ENCODE measurements at places on chromosomes 2 and 18.

DNA sequence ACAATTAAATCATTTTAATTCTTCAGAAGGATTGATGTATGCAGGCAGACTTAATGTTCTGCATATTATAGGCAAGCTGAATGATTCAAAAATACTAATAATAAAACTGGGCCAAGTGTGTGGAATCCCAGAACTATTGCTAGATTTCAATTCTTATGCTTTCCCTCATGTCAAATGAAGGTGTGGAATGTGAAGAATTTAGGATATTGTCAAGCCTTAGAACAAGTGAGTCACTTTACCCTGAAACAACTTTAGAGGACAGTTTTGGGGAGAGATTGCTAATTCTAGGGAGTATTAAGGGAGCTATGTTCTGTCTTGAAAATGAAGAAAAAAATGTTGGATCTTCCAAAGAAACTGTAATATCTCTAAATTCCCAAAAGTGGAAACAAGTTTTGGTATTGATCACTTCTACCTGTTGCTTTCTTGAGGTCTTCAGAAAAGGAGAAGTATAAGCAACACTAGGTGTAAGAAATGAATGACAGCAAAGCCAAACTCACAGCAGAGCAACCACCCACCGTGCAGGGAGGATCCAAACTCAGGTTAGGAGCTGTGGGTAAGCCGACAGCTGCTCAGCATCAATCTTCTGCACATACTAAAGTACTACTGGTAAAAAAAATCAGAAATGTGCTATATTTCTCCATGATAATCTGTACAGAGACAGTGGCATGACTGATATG lies 818.1 kb downstream of the SLC4A3 start:
- no peak for DNase-seq

GRCh38 chr2:232523682-232524597 lies 2.0 kb upstream of the CHRND start:
- DNase-seq: no peak

- DNase-seq: no peak
These were observed 48.3 kb upstream of the NRP2 start for GRCh38 chr2:205633994-205634393.

- no peak for DNase-seq
These were observed 10.9 kb downstream of the RBMS1 start for GRCh38 chr2:160482673-160483072.

DNA sequence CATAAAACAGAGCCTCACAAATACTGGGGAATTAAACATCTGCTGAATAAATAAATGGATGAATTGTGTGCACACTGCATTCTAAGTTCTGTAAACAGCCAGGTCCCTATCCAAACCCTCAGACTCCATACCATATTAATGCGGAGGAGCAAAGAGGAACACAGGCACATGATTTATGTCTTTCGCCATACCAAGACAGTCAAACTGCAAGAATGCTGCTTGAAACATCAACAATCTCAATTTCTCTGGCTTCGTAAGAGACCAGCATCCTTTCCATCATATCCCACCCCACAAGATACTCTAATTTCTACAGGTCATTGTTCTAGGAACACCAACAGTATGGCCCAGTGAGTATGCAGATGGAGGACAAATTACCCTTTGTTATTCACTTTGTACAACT lies 15.0 kb downstream of the KANSL3 start:
- DNase-seq: no peak

DNA sequence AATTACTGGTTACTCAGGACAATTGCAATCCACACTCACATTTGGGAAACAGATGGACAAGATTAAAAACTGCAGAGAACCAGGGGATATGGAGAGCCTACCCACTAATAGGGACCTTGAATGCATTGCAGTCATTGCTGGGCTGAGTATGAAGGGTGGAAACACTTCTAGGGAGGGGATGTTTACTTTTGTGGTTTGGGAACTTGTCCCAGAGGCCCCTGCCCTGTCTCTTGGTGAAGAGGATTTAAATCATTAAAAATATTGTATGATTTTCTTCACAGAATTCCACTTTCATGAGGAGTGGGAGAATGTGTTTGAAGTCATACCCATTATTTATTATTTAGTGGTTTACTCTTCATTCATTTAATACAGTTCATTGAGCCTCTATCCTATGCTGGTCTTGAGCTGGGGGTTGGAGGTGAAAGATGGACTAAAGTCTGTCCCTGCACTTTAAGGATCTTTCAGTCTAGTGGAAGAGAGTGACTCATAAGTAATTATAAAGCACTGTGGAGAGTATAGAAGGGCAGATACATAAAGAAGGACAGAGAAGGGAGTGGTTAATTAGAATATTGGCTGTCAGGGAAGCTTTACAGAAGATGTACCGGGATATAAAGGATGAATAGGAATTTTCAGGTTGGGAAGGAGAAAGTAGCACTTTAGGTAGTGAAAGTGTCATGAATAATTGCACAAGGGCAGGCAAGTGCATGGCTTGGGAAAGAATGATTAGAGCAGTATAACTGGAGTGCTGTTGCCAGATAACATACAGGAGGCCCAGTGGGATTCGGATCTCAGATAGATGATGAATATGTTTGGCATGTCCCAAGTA lies 313.4 kb downstream of the LPIN1 start:
- no peak for DNase-seq

- no peak for DNase-seq
These were observed 12.2 kb downstream of the LPIN1 start for GRCh38 chr2:11758647-11759046.

DNA sequence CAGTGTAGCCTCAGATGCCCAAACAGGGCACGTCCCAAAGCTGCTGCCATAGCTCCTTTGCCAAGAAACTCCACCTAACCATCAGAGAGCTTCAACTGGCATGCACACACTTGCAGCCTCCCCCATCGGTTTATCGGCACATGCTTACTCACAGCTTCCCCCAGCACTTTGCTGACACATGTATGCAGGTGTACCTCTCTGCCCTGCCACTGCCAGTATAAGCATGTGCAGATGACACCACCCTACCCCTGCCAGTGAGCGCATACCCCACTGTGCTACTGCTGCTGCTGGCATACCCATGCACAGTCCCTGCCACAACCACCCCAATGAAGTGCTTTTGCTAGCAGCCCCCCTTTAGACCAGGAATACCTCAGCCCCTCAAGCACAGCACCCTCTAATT lies 1231.0 kb downstream of the DSC3 start:
- no peak for DNase-seq

DNA sequence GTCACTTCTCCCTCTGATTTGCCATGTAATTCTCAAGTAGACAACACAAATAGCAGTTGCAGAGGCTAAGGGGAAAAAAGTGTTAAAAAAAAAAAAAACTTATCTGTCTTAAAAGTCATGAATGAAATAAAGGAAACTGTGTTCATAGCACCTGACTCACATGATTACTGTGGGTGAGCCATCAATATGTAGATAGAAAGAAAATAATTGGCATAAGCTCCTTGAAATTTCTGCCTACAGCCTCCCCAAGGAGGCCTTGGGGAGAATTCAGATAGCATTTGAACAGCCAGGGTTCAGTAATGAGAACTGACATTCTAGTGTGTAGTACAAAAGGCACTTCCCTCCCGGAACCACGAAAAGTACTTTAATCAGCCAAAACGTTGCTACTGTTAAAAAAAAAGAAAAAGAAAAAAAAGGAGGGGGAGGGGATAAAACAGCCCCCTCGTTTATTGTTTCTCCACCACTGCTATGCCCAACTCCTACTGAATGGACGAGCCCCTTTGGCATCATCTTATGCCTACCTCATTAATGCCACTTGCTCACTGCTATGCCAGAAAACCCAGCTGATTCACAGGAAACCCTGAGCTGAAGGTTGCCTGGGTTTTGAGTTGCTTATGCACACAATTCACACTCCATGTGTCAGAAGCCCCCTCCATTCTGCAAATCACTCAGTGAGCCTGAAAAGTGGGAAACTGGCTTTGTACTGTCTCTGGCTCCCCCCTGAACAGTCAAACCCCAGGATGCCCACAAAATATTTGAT lies 65.5 kb upstream of the KLF7 start:
- DNase-seq: no peak

- no peak for DNase-seq
These were observed 25.6 kb downstream of the DNMT3A start for GRCh38 chr2:25316101-25316500.

GRCh38 chr18:5964996-5965395 lies 69.7 kb upstream of the TMEM200C start:
- no peak for DNase-seq

- DNase-seq: no peak
These were observed 569.3 kb downstream of the TNS1 start for GRCh38 chr2:217433522-217433921.

DNA sequence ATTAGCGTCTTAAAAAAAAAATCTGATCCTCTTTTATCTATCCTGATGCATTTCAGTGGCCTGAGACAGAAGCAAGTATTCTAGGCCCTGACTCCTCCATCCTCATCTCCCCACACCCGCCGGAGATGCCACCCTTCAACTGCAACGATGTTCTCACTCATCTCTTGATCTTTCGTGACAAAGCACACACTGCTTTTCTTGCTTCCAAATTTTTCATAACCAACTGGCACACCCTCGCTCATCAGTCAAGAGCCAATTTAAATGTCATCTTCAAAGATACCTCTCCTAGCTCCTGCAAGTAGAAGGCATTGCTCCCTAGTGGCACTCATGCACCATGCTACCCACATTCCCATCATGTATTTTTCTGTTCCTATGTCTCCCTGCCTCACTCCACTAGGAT lies 115.0 kb downstream of the STK39 start:
- no peak for DNase-seq

GRCh38 chr2:170928036-170928823 lies 823 bp upstream of the GORASP2 start:
- no peak for DNase-seq

- DNase-seq: no peak
These were observed 440.2 kb upstream of the ST6GAL2 start for GRCh38 chr2:107325981-107326786.

GRCh38 chr2:12262681-12263436 lies 453.9 kb upstream of the TRIB2 start:
- DNase-seq: no peak

DNA sequence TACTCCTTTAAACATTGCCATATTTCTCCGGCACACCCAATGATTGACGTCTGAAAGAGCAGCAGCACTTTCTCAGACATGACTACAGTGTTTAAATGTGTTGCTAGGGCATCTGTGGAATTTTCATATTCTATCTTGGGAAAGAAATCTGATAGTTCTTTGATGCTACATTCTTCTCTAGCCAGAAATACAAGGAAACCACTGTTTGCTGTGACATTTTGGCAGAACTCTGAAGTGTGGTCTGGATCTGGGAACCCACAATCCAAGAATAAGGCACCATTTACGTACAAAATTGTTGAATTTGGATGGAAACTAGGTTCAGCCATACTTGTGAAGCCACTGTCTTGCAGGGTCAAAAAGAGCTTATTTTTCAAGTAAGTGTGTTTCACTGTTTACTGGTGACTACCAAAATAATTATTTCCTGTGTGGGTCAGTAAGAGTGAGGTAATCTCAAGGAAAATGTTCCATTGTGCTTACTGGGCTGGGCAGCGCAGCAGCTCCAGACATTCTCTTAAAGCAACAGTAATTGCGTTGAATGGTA lies 21.3 kb upstream of the CD28 start:
- DNase-seq: no peak

DNA sequence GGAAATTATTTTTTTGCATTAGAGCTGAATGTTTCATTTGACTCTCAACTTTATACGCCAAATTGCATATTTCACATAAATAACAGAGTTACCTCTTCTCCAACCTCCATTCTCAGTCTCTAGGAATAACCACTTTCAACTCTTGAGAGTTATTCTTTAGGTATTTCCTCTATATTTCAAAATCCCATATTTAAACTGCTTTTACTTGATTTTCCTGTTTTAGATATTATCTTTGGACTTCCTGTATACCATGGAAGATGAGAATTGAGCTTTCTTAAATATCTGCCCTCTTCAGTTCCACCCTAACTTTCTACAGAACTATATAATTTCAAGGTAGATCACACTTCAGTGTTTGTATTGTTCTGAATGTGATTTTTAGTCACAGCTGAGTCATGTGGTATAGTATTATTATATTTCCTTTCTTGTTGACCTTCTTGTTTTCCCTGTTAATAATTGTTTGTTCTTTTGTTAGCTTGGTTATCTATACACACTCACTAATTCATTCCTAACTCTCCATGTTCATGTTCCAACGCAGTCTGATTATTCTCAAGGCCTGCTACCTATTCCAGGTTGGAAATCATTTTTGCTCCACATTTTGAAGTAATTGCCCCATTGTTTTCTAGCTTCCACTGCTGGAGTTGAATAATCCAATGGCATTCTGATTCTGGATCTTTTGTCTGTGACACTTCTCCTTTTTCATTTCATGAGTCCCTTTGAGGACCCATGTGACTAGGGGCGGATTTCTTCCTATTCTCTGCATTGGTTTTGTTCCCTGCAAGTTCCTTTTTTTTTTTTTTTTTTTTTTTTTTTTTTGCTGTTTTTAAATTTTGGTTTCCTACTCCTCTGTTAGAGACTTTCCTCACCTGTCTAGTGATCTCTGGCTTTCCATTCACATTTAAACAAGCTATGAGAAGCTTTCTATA lies 156.8 kb upstream of the RBMS1 start:
- no peak for DNase-seq

DNA sequence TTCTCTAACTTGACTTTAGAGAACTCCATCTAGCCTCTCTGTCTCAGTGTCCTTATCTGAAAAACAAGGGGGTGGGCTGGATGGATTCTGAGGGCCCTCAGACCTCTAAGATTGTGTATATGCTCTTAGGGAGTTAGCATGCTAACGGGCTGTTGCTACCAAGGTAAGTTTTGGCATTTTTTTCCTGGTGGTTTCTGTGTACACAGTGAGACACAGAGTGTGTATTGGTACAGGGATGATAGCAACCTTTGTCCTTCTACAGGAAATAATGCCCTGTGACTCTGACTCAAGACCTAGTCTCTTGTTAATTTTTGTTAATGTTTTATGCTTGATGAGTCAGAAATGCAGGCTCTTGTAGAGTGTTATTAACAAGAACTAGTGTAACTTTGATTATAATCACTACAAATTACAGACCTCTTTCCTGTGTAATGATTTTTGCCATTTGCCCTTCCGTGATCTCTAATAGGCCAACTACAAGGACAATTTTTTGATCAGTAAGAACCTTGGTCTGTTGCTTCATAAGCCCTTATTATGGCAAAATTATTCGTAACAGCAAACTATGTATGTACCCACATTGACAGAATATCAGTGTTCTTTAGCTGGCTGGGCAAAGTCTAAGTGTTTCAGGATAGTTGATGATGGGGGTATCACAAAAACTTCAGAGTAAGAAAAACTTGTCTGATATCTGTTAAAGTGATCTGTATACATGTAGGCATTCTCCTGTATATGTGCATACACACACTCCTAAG lies 89.7 kb downstream of the SPTBN1 start:
- no peak for DNase-seq
